ENCODE measurements at places on chromosomes 13 and 19. TPM values are rescaled to one million over a fixed set of nuclear protein-coding genes. Genes with fewer than 3 reads are reported as not detected.

SIGLECL1 gene
- not detected for total RNA-seq

CYP4F3 gene
- total RNA-seq: 0.52 TPM

CGB1 gene
- total RNA-seq: not detected

DPF1 gene
- 1.0 TPM for total RNA-seq

MPV17L2 gene
- 4.2 TPM for total RNA-seq

LILRB5 gene
- total RNA-seq: 2.6 TPM

FEM1A gene
- 28.7 TPM for total RNA-seq

Data from skeletal muscle tissue (tissue), 5 donors.